Activated CD4-positive, CD25-positive, alpha-beta regulatory T cell (primary cell): ENCODE measurements at places on chromosomes 3 and 15.

GRCh38 chr3:43426388-43426787, 140.0 kb downstream of the SNRK start:
- DNase-seq, result no peak

- DNase-seq, result no peak
Observed at GRCh38 chr3:75978686-75979085, 193.3 kb upstream of the ZNF717 start.

GRCh38 chr3:25938566-25939325, 148.9 kb downstream of the OXSM start:
- DNase-seq, result no peak

- DNase-seq, result no peak
Observed at GRCh38 chr3:9246189-9246588, 3.3 kb downstream of the SRGAP3 start.

DNA sequence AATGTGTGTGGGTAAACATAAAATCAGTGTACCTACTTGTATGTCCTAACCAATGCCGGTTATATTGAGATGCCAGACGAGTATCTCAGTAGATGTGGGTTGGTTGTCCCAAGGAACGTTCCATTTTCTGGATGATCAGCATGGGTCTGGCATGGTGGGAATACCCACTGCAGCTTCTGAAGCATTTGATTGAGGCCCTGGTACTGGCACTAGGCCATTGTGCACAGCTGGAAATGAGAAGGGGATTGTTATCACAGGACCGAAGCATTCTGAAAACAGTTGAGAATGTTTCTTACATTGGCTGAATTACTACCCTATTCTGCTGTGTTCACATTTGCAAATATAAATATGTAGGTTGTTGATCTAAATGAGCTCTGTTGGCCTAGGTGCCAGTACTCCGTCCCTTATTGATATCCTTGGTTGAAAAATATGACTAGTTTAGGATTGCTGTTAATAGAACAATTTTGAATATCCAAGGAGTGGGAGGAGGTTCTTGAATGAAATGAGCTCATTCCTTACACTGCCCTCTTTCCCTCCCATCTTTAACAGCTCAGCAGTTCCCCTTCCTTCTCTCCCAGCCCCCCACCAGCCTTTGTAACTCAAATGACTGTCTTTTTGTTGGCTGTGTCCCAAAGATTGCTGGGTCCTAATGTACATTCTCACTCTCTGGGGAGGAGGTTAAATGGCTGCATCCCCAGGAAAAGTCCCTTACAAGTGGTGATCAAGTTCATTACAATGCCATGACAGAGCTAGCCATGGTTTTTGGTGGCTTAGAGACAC, 293.3 kb upstream of the TPM1 start:
- no peak for DNase-seq

GRCh38 chr3:114404590-114404989, 110.8 kb downstream of the TIGIT start:
- DNase-seq, result no peak

- DNase-seq, result no peak
Observed at GRCh38 chr3:14225421-14225820, 46.8 kb downstream of the LSM3 start.

- DNase-seq, result no peak
Observed at GRCh38 chr15:36778531-36778930, 199.1 kb downstream of the CDIN1 start.
